ENCODE measurements at places on chromosomes 12 and 14.

- no peak for DNase-seq
These were observed 163.6 kb downstream of the PRKCH start for GRCh38 chr14:61484826-61485584.

- DNase-seq: no peak
These were observed 196.2 kb upstream of the NUDT4 start for GRCh38 chr12:93181409-93181965.

- DNase-seq: no peak
These were observed 107.5 kb upstream of the DYRK2 start for GRCh38 chr12:67540920-67541624.

GRCh38 chr14:101020834-101021370, 117.4 kb upstream of the RTL1 start:
- DNase-seq: no peak

DNA sequence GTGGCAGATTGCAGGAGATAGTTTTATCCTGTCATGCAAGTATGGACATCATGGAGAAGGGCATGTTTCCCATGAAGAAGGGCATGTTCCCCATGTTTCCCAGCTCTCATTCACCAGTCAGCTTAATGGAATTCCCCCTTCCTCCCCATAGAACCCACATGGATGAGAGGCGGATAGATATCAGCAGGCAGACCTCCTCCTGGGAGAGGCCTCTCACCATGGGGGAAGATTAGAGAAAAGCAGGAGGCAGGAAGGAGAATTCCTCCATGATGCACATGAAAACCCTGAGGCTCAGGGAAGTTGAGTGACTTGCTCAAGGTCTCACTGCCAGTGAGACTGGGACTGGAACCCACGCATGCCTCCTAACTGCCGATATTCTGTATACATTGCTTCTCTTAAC, 92.9 kb upstream of the FOXN3 start:
- no peak for DNase-seq

GRCh38 chr12:72025524-72025923, 86.9 kb downstream of the TPH2 start:
- no peak for DNase-seq

DNA sequence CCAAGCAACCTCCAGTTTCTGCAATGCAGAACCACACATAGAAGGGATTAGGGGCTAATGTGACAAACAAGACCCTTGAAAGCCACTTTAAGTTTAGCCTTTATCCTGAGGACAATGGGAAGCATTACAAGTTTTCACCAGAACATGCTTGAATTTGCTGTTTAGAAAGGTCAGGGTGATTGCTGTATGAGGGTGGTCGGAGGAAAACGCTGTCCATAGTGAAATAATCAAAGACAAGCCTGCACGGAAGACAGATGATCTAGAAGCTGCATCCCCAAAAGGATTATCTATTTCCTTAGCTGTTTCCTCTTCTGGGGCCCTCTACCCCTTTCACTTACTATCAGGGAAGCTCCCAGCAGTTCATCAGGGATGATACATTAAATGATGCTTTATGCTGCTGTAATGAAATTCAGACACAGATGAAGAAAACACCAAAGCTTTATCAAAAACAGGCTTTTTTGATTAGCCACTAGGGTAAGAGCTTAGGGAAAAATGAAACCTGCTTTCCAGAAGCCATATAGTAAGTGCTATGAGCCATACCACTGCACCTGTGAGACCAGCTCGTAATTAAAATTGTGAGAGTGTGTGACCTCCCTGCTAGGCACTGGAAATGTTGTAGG, 6.5 kb downstream of the HAL start:
- no peak for DNase-seq

GRCh38 chr14:25677111-25677510, 627.2 kb upstream of the STXBP6 start:
- no peak for DNase-seq
